Activated naive CD4-positive, alpha-beta T cell treated with anti-CD3 and anti-CD28 coated beads for 36 hours (primary cell): ENCODE measurements at places on chromosomes 7 and 10. TPM values are rescaled to one million over a fixed set of nuclear protein-coding genes. Genes with fewer than 3 reads are reported as not detected.

GRCh38 chr10:126227762-126228134 lies 160.5 kb downstream of the ADAM12 start:
- no peak for DNase-seq

DNA sequence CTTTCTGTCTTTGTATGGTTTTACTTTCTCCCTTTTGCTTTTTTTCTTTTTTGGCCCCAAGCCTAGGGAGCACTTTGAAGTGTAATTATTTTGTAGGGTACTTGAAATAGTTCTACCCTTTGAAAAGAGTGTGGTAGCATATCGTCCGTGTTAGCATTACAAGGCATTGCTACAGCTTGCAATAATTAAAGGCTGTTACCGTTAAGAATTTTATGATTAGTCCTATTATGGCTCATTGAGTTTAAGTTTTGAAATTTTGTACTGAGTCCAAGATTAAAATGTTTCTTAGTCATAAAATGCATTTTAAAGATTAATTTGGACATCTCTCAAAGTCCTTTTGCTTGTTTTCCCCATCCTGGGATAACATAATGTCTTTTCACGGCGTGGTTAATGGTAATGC lies 490.0 kb upstream of the LRRN3 start:
- no peak for DNase-seq

GRCh38 chr10:78863140-78863905 lies 205.4 kb upstream of the ZMIZ1 start:
- no peak for DNase-seq

DNA sequence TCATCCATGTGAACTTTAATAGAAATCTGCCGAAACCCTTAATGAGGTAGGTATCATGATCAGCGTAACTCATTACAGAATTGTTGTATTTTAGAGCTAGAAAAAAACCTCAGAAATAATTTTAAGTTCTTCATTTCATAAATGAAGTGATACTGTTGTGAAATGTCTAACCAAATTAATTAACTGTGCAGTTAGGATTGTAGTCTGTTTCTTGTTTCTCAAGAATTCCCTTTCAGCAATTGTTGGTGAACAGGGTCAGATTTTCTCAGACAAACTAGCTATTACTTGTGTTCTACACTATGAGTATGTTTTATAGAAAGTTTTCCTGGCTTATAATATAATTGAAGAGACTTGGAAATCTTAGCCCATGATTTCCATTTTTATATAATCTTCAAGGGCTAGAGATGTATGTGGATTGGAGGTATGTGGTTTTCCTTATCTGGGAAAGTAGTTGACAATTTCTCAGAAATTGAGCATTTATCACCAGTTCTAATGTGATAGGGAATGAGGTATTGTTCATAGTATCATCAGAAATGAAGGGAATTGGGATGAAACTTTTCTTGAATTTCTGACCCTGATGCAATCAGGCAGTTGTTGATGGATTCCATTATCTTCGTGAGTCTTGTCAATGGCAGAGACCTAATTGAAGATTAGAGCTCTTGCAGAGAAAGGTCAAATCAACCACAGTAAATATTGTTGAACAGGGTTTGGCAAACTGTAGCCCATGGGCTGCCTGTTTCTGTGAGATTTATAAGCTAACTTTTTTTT lies 55.0 kb downstream of the ST7 start:
- no peak for DNase-seq

DNA sequence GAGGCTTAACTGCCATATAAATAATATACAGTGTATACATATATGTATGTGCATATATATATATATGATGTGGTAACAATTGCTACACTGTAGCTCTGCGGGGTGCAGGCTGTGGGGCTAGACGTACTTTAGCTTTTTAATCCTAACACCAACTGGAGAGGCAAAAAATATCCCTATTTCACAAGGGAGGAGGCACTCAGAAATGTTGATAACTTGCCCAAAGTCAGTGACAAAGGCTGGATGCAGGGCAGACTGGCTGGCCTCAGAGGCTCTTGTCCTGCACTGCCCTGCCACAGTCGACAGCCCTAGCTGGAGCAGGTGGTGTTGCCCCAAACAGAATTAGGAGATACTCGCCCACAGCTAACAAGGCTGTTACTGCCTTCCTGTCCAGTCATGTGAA lies 1.5 kb upstream of the RELN start:
- no peak for DNase-seq

DNA sequence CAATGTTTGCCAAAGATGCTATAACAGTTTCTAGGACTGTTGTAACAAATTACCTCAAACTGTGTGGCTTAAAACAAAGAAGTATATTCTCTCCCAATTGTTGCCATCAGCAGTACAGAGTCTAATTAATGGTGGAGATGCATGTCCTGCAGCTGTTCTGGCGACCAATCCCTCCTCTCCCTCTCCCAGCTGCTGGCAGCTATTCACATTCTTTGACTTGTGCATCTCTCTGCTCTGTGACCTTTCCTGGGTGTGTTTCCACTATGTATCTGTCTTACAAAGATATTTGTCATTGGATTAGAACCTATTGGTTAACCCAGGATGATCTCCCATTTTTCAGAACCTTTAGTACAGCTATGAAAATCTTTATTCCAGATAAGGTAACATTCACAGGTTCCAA lies 561.7 kb upstream of the POM121L12 start:
- no peak for DNase-seq

- no peak for DNase-seq
These were observed 248.1 kb downstream of the KIF20B start for GRCh38 chr10:89949496-89949895.

DNA sequence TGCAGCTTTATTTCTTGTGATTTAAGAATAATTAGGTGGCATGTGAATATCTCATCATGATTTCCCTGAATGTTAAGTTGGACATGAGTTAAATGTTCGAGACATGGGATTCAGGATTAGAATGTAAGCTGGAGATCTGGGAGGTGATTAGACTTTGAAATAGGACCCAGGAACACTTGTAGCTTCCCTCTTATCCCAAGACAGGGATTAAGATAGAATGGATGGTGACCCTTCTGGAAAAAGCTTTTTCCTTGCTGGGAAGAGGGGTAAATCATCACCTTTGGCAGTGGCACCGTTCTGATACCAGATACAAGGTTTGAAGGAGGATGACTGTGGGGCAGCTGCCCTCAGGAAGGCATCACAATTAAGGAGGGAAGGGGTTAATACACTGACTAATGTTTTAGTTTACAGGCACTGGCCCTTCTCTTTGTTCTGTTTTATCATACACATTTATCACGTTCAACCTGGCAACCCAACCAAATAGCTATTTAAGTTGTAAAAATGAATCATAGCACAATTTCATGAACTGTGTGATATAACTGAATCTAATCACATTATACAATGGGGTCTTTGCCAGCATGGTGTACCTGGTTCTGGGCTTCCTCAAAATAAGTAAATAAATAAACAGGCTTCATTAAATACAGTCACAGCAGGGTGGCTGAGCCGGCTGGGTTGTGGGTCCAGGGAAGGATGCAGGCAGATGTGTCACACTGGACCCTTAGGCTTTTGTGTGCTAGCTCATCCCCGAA lies 212.7 kb downstream of the LRMDA start:
- no peak for DNase-seq

GGCT gene
- total RNA-seq, result 83.0 TPM

DNA sequence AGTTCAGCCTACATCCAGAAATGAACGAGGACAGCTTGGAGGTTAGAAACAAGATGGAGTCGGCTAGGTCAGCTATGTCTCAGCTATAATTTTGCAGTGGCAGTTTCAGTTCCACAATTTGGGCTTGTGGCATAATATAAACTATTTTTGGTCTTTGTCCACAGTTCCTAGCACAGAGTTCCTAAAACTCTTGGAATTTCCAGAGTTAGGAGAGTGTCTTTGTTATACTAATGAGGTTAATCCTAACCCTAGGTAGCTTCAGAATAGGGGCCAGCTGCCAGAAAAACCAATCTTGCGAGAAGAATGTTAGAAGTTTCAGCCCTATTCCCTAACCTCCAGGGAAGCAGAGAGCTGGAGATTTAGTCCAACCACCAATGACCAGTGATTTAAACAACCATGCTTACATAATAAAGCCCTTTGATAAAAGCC lies 131.9 kb downstream of the AKR1D1 start:
- no peak for DNase-seq

DNA sequence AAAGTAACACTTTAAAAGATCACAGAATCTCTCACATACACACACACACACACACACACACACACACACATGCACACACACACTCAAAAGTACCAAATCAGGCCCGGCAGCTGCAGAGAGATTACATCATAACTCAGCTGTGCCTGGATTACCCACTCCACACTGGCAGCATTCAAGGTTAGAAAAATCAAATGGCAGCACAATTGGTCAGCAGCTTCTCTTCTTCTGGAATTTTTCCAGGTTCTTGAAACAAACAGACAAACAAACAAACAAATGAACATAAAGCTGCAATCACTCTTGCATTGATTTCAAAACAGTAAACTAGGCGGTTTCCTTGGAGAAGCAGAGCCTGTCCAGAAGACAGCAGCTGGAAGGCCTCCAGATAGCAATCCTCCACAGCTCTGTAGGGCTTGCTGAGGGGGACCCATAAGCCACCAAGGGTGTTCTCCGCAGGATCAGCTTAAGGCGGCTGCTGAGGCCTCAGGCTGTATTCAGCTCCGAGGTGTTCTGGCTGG lies 24.5 kb upstream of the FAM133B start:
- DNase-seq, result no peak

LRRC18 gene
- not detected for total RNA-seq

GRCh38 chr10:24519950-24520349 lies 203.7 kb downstream of the ARHGAP21 start:
- peak; percentile 75 for DNase-seq

HOXA7 gene
- not detected for total RNA-seq

DNA sequence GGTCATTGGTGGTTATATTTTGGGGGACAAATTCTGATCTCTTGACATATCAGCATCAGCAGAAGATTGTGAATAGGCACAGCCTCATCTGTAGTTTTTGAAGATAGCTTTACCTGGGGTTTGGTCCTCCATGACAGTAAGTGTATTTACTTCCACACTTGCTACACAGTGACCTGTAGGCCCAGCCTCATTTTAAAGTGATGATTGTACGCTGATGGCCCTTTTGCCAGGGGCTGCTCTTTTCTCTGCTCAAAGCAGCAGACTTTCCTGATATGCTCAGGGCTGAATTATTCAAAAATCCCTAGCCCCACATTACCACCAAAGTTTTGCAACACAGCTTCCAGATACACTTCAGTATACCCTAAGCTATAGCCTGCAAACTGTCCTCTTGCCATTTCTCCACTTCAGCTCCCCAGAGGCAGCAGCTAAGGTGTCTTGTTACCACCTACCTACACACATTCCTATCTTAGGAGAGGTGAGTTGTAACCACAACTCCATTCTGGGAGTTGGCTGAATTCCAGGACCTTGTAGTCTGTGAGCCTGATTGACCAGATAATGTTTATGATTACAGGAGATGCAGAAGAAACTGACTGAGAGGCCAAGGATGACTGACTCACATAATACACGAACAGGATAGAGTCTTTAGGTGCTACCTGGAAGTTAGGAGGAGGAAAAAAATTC lies 6.0 kb downstream of the ASB4 start:
- no peak for DNase-seq

- no peak for DNase-seq
These were observed 234.7 kb upstream of the CACNA2D1 start for GRCh38 chr7:82678259-82678658.

GRCh38 chr7:101237206-101238067 lies at the start of gene CLDN15:
TSS of gene CLDN15 (minus strand) at chr7:101237802. CDS start at chr7:101237581, 221 bp downstream.
- no peak for DNase-seq

- DNase-seq, result no peak
These were observed 44.0 kb downstream of the WDR37 start for GRCh38 chr10:1100143-1100542.

- DNase-seq, result no peak
These were observed 97.4 kb downstream of the ELFN1 start for GRCh38 chr7:1767524-1767923.

VWA2 gene
- total RNA-seq, result not detected

TFPI2 gene
- not detected for total RNA-seq

- DNase-seq, result no peak
These were observed 21.7 kb downstream of the TRIM24 start for GRCh38 chr7:138481447-138482380.

DNA sequence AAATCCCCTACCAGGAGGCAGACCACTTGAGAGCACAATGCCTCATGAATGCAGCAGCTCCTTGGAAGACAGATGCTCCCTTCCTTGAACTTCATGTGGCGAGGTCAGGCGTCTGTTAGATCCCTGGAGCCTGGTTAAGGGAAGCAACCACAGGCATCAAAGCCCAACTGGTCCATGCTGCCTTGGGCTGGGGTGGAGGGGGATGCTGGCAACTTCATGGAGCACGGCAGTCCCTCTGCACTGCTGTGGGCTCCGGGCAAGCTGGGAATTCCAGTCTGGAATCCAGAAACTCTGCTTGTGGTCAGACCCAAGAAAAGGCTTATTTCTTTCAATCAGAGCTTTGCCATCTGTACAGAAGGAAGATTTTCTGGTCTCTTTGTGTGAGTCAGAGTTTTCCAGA lies 130.4 kb downstream of the PFKFB3 start:
- no peak for DNase-seq

- DNase-seq, result no peak
These were observed 137.9 kb downstream of the RAPGEF5 start for GRCh38 chr7:22219036-22219435.

DNA sequence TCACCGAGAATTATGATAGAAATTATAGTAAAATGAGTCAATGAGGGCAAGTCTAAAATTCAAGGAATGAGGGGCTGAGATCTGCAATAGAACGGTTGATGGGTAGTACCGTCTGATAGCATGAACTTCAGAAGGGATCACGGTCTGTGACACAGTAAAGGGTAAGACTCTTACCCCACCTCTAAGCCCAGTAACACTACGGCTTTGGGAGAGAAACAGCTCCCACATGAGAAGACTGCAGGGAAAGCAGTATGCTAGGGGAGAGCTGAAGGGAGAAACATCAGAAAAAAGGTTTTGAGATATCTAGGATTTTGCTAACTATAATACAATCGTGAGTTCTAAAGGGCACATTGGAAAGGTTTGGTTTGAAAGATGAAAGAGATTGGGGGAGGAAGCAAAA lies 12.8 kb upstream of the AKAP9 start:
- no peak for DNase-seq

DNA sequence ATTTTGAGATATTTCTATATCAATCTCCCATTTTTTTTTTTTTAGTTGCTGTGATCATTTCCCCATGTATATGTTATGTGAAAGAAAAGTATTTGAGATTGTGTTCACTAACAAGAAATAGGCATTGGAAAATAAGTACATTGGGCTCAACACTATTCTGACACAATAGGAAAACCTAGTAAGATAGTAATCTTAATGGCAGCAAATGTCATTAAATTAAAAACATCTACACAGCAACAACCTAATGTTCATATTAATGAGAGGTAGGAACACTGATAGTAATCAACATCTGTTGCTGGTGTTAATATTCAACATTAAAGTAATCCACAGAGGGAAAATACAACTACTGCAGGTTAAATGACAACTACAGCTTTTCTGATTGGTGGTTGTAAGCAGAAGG lies 1.5 kb upstream of the GTPBP10 start:
- no peak for DNase-seq

USP6NL gene
- 6.9 TPM for total RNA-seq

GRCh38 chr7:20595971-20596370 lies 19.5 kb upstream of the ABCB5 start:
- no peak for DNase-seq

HOGA1 gene
- not detected for total RNA-seq
